ENCODE measurements at places on chromosomes 13 and 19. TPM values are rescaled to one million over a fixed set of nuclear protein-coding genes. Genes with fewer than 3 reads are reported as not detected.

Gene CEACAM20
- not detected for total RNA-seq

Gene GPR12
- total RNA-seq: 0.19 TPM

Gene LIM2
- total RNA-seq: not detected

Gene PSG1
- total RNA-seq: not detected

Gene STOML3
- total RNA-seq: not detected

Gene CLDN10
- 0.35 TPM for total RNA-seq

Gene C13orf42
- not detected for total RNA-seq

All from Right ventricle myocardium inferior (tissue), 1 donor.